ENCODE measurements at places on chromosomes 12 and 14.

GRCh38 chr12:81417056-81417455 lies 339.2 kb downstream of the ACSS3 start:
- peak; percentile 73 for DNase-seq

DNA sequence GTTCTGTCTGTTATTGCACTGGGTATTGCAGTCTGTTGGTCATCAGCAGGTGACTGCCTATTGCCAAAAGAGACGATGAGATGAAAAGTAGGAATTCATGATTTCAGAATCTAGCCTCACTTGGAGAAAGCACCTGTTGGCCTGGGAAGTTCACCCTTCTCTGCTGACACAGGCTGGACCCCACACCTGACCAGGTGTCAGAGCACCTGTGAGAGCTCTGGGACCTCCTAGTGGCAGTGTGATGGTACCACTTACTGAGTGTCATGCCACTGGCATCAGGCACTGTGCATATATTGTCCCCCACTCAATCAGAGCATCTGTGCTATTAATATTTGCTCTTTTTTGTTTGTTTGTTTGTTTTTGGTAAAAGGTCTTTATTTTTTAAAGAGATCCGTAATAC lies 68.0 kb downstream of the RASSF3 start:
- DNase-seq: no peak

DNA sequence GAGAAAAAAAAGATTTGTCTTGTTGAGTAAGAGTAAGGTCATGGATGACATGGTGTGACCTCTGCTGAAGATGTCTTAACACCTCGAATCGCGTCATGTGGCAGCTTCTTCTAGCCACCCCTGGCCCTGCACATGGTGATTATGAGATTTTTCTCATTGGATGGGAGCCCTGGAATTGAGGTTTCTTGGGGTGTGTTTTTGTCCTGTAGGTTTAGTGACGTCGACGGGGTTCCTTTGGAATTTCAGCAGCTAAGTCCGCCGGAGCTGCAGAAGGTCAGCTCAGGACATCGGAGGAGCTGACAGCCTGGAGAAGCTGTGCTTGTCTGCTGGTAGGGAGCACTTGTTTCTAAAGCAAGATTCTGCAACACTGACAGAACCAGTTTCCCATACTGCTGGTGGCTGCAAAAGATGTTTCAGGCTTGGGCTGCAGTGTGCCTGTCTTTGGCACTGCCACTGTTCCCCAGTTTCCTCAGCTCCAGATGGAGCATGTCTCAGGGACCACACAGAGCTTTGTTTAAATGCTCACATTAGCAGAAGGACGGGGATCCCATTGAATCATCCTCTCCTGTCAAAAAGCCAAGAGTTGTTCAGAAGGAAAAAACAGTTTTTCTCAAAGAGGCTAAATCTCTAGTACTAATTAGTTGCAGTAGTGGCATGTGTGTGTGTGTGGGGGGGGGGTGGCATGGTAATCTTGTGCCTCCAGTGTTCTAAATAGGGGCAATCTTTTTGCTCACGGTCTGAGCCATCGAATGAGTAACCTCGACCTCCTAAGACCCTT lies 5.2 kb upstream of the FOS start:
- no peak for DNase-seq

DNA sequence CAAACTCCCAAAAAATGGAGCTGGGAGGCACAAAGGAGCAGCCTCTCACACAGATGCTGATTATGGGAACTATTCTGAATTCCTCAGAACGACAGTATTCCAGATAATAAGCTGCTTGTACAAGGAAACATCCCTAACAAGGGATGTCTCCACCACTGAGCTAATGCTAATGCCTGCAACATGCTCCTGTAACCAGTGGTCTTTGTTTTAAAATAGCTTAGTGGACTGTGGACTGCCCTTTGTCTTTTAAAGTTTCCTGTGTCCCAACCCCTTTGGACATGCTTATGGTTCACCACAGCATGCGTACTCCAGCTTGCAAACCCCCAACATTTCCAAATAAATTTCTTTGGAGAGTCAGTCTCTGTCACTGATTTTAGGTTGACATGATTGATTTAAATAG lies 16.4 kb upstream of the PITPNM2 start:
- no peak for DNase-seq

DNA sequence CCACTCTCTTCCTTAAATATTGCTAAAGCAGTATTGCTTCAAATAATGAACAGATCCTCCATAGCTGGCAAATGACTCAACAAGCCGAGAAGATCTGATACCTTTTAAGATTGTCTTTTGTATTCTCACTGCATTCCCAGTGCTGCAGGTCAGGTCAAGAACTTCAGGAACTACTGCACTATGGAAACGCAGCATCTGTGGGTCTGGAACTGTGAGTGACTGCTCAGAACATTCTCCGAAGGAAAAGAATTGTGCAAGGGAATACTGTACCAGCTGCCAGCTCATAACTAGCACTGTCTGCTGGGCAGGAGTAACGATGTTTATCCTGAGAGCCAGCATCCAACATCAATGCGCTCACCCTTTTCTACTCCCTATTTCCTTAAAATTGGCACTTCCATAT lies 348.0 kb upstream of the SOX5 start:
- no peak for DNase-seq

GRCh38 chr12:92259696-92260251 lies 114.1 kb upstream of the BTG1 start:
- DNase-seq: no peak

DNA sequence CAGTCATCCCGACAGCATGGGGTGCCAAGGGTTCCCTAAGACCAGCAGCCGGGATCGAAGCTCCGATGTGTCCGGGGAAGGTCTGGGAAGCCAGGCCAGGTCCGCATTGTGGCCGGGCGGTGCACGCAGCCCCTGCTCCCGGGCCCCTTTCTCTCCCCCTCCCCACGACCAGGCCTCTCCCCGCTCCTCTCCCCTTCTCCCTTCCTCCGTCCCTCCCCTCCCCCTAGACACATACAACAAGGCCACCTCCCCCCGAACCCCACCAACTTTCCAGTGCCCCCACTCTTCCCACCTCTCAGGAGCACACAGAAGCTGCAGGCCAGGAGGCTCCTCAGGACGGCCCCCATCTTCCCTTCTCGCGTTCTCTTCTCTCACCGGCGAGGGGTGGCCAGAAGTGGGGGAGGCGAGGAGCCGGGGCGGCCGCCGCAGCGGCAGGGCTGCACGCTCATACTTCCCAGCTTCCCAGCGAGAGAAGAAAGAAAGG lies 413 bp downstream of the LRP6 start:
- no peak for DNase-seq

DNA sequence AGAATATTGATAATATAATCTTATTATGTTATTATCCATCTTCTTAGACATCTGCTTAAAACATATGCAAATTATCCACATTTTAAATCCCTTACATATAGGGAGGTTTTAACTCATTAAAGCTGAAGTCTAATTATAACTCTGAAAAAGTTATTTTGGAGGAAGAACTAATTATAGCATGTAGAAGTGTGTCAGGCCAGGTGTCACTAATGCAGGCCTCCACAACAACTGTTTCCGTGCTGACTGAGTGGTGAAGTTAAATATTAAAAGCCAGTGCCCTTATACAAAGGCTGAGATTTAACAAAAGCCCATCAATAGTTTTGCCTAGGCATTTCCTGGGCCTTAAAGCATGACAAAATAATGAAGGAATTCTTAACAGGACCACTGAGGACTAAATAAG lies 157.4 kb downstream of the LRRK2 start:
- DNase-seq: no peak

DNA sequence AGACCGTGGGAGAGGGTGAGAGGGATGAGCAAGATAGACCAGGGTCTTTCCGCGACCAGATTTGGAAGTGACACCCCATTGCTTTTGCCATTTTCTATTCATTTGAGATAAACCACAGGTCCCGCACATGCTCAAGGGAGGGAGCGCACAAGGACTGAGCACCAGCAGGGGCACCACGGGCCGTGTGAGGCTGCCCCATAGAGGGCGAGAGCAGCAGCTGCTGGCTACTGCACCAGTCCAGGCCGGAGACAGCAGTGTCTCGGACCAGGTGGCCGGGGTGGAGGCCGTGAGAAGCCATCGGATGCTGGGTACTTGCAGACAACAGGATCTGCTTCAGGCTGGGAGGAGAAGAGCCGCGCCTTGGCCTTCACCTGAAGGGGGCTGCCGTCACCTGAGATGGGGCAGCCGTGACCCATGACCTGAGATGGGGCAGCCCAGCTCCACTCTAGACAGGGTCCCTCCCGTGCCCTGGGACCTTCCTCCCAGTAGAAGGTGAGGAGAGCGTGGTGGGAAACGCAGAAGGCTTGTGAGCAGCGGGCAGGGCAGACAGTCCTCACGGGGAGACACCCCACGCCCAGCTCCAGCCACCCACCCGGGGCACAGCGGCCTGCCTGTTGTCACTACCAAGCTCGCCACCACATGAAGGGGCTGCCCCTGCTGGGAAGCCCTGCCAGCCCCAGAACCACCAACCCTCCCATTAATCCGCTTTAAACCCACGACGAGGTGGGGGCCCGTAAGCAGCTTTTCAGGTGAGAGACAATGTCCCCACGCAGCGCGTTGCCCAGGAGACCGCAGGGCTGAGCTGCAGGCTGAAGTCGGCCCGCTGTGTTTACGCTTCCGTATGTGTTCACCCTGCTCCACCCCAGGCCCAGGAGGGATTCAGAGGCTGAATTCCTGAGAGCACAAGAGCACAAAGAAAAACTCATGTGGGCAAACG lies 61.7 kb upstream of the FBRSL1 start:
- no peak for DNase-seq

DNA sequence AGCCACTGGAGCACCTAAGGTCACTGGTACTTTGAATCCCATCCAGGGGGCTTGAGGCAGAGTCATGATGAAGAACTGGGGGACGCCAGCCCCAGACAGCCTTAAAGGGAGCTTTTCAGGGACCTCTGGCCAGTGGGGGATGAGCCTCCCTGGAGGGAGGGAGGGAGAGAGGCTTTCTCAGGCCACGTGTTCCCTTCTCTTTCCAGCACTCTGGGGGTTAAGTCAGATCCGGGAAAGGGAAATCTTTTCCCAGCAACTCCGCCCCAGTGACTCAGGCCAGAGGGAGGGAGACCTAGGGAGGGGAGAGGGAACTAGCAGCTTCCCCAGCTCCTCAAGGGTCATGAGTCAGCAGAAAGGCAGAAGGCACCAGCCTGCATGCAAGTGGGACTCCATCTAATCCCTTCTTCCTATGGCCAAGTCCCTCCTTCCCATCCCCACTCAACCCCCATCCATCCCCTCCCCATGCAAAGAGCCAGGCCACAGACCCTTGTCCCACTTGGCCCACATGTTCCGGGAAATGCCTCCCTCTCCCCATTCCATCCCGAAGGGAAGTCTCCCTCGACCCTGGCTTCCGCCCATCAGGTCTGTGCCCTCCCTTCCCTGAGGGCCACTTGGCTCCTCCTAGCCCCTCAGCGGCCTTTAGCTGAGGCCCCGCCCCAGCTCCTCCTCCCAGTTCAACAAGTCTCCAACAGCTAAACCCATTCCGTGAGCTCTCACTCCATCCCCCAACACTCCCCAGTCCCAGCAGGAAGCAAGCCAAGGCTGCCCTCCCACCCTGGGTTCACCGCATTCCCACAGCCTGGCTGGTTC lies 5.6 kb downstream of the TNFRSF1A start:
- DNase-seq: peak; percentile 74

DNA sequence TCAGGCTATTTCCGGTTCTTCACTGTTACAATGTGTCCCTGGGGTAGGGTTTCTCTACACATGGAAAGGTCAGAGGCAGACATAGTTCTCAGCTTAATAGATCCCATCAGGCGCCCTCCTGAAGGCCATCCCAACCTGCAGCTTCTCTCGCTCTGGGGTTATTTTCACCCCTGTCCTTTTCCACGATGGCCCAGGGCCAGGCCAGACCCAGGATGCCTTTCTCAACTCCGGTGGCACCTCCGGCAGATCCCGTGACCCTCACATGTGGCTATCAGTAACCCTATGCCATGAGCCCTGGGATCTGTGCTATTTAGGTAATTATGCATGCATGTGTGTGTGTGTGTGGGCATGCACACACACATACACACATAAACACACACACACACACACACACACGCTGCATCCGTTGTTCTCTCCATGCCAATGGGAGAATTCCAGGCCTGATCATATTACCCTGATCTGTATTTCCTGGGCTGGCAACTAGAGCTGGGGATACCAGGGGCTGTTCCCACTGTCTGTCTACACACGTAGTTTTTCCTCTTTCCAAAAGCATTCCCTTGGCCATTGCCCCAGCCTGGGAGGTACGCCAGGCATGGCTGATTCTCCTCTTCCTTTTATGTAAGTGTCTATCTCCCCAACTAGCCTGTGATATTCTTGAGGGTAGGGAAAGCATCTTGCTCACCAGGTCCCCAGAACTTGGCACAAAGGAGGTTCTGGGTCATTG lies 51.2 kb upstream of the NOS1 start:
- no peak for DNase-seq

GRCh38 chr12:6376079-6376869 lies 911 bp upstream of the SCNN1A start:
- no peak for DNase-seq

GRCh38 chr12:128951448-128951847 lies 98.2 kb downstream of the GLT1D1 start:
- no peak for DNase-seq

Measured in NCI-H2227 treated with DMSO at 0.1 percent for 48 hours (cell line).